ENCODE measurements at places on chromosomes 2 and 18.
A peak's percentile ranks its signal among the peaks of the same experiment; 100 is the strongest.

GRCh38 chr2:143476336-143477087 is 347.3 kb downstream of the ARHGAP15 start:
- DNase-seq = no peak

- no peak for DNase-seq
These were observed 6.3 kb downstream of the TRABD2A start for GRCh38 chr2:84874381-84875212.

DNA sequence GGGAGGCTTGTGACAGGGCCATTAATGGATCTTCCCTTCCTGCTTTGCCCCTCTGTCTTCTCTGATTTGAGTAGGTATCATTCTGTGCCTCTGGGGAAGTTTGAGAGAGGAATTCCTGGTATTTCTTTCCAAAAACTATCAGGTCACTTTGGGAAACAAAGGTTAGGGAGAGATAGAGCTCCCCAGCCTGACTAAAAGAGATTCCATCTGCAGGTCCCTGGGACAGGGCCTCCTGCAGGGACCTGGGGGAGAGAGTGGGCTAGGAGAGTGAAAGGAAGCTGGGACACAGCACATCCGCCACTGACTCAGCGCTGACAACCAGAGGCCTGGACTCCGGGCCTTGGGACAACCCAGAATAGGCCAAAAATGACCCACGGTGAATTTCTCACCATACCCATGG is 6.4 kb downstream of the GALNT14 start:
- DNase-seq = no peak

GRCh38 chr18:4817665-4818064 is 362.6 kb upstream of the DLGAP1 start:
- no peak for DNase-seq

GRCh38 chr2:48723129-48723528 is 32.4 kb downstream of the LHCGR start:
- no peak for DNase-seq

DNA sequence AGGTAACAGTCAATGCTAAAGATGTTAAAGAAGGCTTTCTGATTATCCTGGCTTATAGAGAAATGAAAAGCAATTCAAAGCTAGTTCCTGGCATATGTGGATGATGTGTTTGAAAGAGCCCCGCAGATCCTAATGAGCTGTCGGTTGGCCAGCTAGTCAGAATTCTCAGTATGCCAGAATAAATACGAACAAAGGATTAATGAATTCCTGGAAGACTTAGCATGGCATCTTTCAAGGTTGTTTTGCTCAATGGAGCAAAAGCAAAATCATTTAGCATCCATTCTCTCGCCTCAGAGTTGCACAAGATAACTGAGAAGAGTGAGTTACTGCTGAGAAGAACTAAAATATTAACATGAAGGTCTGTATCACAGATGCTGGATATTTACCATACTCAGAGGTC is 307.6 kb downstream of the RIT2 start:
- DNase-seq = no peak

- peak; percentile 1 for DNase-seq
These were observed 274.8 kb upstream of the SLC39A10 start for GRCh38 chr2:195382186-195382585.

- no peak for DNase-seq
These were observed 342.9 kb downstream of the SPAG16 start for GRCh38 chr2:213627054-213627710.

- DNase-seq = no peak
These were observed 139.4 kb downstream of the OSR1 start for GRCh38 chr2:19219060-19219459.

- no peak for DNase-seq
These were observed 478.2 kb downstream of the PTPRM start for GRCh38 chr18:8045160-8045883.

- no peak for DNase-seq
These were observed 184.0 kb downstream of the KCNE4 start for GRCh38 chr2:223235986-223236385.

DNA sequence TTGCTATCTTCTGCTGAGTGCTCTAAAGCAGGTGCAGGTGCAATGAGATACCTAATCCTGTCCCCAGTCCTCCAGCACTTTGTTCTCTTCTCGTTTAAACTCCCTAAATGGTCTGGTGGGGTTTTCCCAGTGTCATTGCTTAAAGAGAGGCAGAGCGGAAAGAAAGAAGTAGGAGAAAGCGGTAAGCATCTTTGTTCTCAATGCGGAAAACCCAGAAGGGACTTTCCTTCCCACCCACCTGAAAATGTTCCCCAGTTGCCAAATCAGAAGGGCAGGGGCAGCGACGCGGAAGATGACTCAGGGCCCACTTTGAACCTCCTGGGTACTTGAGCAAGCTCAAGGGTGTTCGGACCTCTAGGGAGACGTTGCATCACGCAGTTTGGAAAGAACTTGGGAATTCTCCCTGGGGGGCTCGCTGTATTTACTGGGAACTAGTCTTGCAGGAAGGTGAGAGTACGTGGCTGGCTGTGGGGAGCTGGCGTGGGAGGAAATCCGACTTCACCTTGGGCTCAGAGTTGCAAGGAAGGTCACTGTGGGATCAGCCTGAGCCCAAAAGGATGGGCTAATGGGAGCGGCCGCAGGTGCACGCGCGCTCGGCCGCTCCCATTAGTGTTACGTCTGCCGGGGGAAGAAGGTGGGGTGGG is 589 bp upstream of the SGPP2 start:
- DNase-seq = no peak

GRCh38 chr2:17981936-17982335 is 103.5 kb downstream of the KCNS3 start:
- DNase-seq = no peak

DNA sequence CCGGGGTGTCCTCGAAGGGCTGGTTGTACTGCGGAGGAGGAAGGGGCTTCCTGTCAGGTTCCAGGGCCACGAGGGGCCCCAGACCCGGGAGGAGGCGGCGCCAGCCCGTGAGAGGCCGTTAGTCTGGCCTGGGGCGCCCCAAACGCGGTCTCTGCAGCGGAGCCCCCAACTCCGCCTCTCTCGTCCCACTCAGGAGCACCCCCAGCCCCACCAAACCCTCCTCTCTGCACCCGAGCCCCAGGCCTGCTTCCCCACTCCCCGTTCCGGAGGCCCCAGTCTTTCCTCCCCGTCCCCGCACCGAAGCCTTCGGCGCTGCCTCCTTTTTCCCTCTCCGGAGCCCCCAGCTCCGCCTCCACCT is 473 bp downstream of the HJURP start:
- DNase-seq = no peak

- no peak for DNase-seq
These were observed 1853.6 kb upstream of the LRRTM1 start for GRCh38 chr2:82158150-82158549.

- no peak for DNase-seq
These were observed 33.6 kb downstream of the INPP5D start for GRCh38 chr2:233093721-233094120.

DNA sequence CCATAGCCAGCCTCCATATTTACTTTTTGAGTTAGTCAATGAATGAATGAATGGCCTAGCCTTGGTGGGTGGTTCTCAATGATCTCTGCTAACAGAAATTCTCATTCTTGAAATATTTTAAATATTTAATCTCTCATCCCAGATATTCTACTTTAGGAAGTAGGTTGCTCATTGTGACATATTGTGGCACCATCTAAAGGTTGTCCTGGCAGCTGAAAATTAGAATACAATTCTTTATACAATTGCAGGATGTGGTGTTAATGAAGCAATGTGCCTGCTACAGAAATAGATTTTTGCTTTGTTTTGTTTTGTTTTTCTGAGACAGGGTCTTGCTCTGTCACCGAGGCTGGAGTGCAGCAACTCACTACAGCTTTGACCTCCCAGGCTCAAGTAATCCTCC is 35.8 kb downstream of the SCG2 start:
- no peak for DNase-seq

- DNase-seq = no peak
These were observed 611 bp downstream of the TCF7L1 start for GRCh38 chr2:85133751-85134254.

- DNase-seq = no peak
These were observed 4.6 kb downstream of the DYSF start for GRCh38 chr2:71457923-71458322.

GRCh38 chr2:85854897-85855296 is 33.9 kb downstream of the ST3GAL5 start:
- no peak for DNase-seq

- DNase-seq = no peak
These were observed 83.5 kb downstream of the COBLL1 start for GRCh38 chr2:164757934-164758695.

- DNase-seq = no peak
These were observed 103.0 kb downstream of the KYNU start for GRCh38 chr2:142980246-142981068.

GRCh38 chr18:62332431-62332830 is 7.3 kb downstream of the TNFRSF11A start:
- no peak for DNase-seq

DNA sequence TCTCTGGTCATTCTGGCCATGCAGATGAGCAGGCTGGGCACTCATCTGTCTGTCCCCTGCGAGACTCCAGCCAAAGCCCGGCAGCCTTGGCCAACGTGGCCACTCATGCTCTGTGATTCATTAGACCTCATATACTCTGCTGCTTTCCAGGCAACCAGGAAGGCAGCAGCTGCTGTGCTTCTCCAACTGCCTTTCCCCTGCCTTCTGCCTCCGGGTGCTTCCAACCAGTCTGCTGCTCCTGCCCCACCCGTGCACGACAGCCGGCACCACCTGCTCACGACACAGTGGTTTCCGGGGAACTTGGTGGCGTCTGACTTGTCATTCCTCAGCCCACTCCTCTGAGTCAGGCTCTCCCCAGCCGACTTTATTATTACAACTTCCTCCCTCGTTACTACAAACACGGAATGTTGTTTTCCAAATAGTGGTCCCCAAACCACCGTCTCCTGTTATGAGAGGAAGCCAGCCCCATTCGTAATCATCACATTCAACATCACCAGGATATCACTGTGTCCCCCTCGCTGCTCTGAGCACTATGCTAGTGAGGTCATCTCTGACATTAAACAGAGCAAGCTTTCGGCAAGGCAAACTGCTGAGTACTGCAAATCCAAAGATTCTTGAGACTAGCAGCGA is 392.4 kb downstream of the ALK start:
- no peak for DNase-seq

- no peak for DNase-seq
These were observed 38.3 kb downstream of the CRACDL start for GRCh38 chr2:98897746-98898145.

- no peak for DNase-seq
These were observed 17.1 kb downstream of the APCDD1 start for GRCh38 chr18:10471574-10471973.

GRCh38 chr2:217928324-217929181 is 74.2 kb downstream of the TNS1 start:
- DNase-seq = no peak

GRCh38 chr2:216658757-216659156 is 25.5 kb downstream of the IGFBP2 start:
- no peak for DNase-seq

DNA sequence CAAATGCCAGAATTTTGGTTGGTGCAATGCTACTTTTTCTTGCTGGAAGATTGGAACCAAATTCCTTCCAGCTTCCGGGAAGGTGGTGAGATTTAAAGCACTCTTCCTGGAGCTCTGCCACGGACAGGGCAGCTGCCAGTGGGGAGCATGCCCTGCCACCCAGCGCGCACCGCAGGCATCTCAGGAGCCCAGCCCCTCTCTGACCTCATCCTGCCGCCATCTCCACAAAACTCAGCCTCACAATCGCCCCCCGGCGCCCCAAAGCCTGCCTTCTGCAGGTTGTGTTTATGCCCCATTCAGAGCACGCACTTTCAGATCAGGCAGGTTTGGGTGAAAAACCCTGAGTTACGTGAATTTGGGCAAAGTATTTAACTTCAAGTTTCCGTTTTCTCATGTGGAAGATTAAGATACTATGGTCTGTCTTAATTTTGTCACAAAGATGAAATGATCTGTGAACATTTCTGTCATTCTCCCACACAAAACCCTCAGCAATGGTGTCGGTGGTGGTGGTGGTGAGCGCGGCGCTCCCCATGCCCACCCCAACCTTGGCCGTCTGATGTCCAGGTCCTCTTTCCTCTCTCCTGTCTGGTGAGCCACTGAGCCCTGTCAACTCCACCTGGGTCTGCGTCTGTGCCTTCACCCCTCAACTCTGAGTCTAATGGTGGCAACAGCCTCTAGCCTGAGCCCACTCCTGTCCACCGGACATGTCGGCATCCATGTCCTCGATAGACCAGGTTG is 282.8 kb upstream of the SALL3 start:
- DNase-seq = no peak

DNA sequence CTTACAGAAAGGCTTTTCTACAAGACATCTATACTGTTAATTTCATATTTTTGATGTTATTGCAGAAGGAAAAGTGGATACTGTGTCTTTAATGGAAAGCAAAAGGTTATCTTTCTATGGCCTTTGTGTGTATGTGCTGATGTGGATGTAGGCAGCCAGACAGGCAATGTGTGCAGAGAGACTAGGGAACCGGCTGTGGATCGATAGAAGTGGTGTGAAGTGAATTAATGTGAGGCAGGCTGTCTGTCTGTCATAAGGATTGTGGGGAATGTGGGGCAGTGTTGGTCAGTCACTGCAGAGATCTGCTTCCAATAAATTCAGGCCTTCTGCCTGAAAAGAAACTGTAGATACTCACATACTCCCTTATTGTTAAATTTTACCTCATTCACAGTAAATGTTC is 156.7 kb downstream of the WDR7 start:
- no peak for DNase-seq

DNA sequence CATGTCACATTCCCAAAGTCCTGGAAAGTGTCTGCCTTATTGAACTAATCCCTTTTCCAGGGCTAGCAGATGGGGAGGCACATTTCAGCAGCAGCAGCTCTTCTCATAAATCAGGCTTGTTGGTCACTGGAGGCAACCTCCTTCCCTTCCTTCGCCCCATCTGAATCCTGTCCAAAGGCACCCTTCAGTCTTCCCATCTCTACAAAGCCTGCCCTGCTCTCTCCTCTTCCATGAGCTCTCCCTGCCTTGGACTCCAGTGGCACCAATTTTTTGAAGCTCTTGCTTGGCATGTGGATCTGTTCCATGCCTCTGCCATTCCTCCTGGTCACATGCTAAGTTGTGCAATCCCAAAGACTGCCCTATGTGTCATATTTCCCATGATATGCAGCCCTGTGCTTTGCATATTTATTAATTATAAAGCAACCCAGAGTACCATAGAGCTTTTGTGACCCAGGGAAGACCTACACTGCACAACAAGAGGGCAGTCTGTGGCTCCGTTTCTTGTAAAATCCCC is 70.3 kb downstream of the ANTXR1 start:
- DNase-seq = no peak

DNA sequence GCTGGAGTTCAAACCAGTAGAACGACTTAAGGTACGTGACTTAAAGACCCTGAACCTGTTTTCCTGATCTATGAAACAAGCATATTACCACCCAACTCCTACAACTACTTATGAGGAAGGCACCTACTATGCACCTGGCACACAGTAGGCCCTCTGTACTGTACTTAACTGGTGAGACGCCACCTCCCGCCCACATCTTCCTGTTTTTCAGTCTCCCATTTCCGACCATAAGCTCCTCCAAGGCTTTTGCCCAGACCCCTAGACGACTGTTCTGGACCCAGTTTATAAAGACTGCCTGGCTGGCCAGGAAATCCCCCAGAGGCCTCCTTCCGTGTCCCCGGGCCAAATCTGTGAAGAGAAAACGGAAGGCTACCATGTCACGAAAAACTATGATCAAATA is 1.5 kb downstream of the GALNT14 start:
- no peak for DNase-seq

- DNase-seq = no peak
These were observed 422 bp upstream of the MRPL53 start for GRCh38 chr2:74472945-74473258.

- peak; percentile 61 for DNase-seq
These were observed 54.6 kb upstream of the GPR17 start for GRCh38 chr2:127591221-127591923.

- no peak for DNase-seq
These were observed at the start of gene COL5A2 for GRCh38 chr2:189179570-189179950. COL5A2 (minus strand) TSS chr2:189179761; CDS start chr2:189179604, 157 bp downstream.
